COR-L47 (cell line): ENCODE measurements at places on chromosomes 7 and 10.
A peak's percentile ranks its signal among the peaks of the same experiment; 100 is the strongest.

- no peak for DNase-seq
These were observed 746 bp downstream of the ARL5B start for GRCh38 chr10:18659819-18660535.

- no peak for DNase-seq
These were observed 16.7 kb upstream of the SLC26A4 start for GRCh38 chr7:107643938-107644308.

DNA sequence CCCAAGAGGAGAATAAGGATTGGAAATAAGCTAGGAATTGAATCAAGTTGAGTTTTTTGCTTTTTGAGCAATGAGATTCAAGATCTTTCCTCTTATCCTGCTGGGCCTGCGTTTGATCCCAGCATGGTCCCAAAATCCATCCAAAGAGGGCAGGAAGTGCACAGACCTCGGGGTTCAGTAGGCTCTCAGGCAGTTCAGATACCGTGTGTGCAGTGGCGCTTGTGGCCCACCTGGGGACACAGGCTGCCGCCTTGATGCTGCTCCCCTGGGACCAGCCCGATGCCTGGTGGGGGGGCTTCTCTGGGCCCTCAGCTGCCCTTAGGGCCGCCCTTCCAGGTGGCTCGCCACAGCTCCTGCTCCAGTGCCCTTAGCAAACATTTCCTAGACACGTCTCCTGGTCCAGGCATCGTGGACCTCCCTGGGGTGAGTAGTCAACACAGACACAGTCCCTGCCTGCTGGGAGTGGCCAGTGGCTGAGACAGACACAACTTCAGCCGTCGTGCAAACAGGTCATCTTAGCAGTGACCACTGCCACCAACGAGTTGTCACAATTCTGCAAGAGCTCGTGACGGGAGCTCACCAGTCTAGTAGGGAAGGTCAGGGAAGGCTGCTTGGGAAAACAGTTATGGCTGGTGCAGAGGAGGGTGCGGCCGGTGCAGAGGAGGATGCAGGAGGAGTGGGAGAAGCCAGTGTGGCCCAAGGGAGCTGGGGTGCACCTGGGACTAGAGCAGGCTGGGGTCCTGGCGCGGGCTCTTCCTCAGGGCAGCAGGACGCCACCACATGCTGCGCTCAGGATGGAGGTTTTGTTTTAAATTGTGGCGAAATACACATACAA is 21.7 kb upstream of the JAKMIP3 start:
- no peak for DNase-seq

DNA sequence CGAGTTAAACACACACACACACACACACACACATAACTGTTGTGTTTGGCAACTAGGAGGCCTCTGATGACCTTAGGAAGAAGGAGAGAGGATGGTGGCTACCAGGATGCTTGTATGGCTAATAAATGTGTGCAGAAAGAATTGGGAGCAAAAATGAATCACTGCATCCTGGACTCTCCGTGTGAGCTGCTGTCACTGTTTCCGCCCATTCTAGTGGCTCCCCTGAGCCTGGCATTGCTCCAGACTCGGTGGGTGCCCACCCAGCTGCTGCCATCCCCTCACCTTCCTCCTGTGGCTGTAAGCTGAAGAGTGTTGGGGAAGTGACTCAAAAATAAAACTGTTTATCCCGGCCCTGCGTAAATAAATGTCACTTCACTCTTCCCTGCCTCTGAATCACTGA is 149.5 kb upstream of the MINDY3 start:
- DNase-seq: no peak

GRCh38 chr10:4249841-4250586 is 465.0 kb upstream of the KLF6 start:
- DNase-seq: no peak

DNA sequence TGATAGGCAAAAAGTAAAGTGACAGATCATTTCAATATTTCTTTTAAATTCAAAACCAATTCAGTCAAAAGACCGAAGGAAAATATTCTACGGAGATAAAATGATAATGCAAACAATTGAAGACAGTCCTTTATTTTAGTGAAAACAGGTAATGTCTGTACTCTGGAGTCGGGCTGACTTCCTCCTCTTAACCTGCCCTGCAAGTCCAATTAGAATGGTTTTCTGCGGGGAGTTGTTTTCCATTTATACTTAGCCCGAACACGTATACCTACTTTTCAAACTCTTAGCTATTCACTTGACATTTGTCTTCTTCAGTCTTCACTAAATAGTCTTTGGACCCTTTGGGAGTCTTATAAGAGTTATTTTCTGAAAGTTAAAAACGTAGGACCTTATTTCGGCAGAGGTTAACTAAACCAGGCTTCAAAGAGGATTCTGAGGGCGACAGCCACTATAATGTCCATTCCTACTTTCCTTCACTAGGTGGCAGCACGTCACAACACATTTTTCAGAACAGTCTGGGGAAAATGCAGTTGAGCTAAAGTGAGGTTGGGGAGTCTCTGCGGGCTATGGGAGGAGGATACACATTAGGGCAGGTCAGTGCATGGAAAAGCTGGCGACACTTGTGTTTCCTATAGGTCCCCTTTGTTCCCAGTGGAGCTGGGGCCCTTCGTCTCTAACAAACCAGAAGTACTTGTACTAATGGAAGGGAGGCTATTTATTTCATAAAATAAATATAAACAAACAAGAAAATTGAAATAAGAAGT is 472.0 kb downstream of the KCNMA1 start:
- DNase-seq: peak; percentile 43

- no peak for DNase-seq
These were observed 173.3 kb upstream of the ADO start for GRCh38 chr10:62631241-62631640.

GRCh38 chr10:21032587-21033319 is 135.6 kb upstream of the NEBL start:
- DNase-seq: no peak

DNA sequence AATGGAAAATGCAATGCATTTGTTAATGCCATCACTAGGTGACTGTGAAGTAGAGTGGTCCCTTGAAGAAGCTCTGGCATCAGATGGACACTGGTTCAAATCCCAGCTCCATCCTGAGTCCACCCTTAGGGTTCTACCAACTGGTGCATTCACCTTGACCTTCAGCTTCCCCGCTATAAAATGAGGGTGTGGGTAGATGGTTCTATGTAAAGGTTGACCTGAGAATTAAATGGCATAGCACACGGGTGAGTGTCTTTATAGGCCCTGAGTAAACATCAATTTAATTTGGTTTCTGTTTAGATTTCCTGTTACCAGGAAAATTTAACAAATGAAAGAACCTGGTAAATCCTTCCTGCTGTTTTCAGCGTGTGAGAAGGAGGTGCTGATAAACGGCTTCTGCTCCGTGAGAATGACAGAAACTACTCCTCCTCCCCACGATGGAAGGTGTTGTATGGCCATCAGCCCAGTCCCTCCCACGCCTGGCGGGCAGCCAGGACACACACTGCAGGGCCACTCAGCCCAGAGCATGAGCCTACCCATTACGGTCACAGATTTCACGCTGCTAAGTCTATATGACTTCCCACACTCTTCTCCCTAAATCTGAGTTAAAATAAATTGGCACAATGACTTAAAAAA is 210.1 kb downstream of the TNS3 start:
- DNase-seq: peak; percentile 96

GRCh38 chr7:114977277-114977676 is 55.4 kb downstream of the MDFIC start:
- no peak for DNase-seq

- no peak for DNase-seq
These were observed 233.0 kb downstream of the WDR11 start for GRCh38 chr10:121084016-121084674.

GRCh38 chr7:26620352-26620751 is 244.0 kb downstream of the SKAP2 start:
- no peak for DNase-seq

DNA sequence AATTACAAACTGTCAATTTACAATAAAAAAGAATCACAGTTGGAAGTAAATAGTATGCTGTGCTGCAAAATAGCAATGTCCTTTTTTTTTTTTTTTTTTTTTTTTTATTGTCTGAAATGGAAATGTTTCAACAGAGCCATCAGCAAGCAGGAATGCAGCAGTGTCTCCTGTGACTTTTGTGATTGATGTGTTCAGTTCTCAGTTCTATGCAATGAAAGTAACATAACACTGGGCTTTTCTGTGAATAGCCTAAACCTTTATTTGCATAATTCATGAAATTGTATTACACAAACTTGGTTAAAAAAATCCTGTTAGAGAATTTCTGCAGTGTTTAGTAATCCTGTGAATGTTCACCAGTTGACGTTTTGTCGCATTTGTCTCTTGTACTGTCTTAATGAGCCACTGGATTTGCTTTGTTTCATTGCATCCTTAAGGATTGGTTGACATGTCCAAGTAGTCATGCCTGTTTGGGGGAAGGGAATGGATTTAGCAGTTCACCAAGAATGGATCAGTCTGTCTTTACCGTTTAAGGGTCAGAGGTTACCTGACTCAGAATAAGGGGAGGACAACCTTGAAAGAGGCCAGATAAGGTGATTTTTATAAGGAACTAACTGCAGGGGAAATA is 192.7 kb downstream of the MLLT10 start:
- no peak for DNase-seq

DNA sequence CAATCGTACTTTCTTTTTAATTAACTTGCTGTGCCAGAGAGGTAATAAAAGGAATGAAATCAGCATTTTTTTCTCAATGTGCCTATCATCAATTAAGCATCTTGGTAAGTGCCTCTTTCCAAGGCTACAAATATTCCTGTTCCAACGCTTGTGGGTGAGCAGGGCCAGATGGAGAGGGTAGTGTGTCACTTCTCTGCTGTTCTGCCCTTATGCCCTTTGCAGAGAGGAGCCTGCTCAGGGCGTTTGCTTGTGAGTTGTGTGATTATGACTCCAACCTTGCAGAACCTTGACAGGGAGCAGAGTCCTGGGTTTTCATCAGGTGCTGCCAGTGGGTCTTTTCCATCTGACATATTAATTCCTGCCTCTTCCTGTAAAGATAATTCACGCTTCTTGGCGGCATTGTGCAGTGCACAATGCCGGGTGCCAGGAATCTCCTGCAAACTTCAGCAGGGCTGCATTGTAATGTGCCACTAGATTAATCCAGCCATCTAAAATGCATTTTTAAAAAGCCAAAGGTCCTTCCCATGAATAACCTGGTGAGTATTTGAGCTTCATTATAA is 234.4 kb downstream of the ARHGAP12 start:
- no peak for DNase-seq

GRCh38 chr7:66739953-66740301 is 606 bp upstream of the RABGEF1 start:
- no peak for DNase-seq

DNA sequence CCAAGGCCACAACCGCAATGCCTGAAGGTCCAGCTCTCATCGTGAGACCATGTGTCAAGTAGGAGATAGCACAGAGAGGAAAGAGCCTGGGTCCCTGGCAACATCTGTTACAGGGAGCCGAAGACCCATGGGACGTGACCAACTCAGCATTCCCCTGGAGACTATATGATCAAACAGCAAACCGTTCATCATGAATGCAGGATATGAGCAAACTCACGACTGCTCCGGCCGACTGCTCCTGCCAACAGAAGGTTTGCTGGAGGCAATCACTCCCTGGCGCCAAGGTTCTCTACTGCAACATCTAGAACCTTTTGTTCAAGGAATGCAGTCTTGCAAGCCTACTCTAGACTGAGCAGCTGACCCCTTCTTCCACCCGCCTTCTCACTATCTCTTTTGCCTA is 114.3 kb downstream of the ALOX5 start:
- no peak for DNase-seq

- DNase-seq: no peak
These were observed 125.9 kb upstream of the AKR1E2 start for GRCh38 chr10:4699950-4700730.

GRCh38 chr10:31887850-31888249 is 40.8 kb downstream of the ARHGAP12 start:
- DNase-seq: no peak

- DNase-seq: peak; percentile 80
These were observed 17.5 kb downstream of the ATP6V1F start for GRCh38 chr7:128879939-128880746.

DNA sequence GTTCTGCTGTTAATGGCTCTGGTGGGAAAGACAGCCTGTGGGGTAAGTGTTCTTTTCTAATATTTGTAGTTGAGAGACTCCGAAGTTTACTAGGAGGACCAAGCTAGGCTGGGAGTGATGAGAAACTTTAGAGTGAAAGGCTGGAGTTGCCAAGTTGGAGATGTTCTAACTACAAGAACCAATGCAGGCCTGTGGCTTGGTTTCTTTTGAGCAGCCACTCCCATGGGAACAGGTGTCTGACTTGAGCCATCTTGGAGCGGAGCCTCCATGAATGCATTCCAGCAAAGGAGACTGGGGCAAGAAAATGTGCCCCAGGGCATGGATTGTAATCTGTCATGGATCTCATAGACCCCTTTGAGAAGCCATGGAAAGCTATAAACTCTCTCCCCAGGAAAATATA is 296 bp downstream of the HABP2 start:
- DNase-seq: no peak

GRCh38 chr7:45342236-45342635 is 184.6 kb downstream of the RAMP3 start:
- DNase-seq: no peak

DNA sequence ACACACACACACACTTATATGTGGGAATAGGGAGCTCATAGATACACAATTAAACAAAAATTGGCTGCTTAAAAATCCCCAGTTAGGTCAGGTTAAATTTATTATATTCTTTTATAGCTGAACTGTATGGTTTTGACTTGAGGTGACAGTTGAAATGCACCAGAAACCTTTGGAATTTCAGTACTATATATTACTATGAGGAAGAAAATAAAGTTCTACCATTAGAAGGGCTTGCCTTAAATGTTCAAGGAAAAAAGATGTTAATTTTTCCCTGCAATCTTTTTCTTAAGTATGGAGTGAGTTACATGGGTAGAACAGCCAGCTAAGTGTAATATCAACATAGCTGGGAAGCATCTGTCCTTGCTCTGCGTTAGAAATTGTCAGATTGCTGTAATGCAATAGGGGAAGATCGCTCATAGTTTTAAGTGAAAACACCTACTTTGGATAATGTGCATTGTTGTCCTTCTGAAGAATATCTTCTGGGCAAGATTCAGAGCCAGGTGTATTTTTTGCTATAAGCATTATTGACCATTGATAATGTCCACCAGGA is 415.8 kb upstream of the MKI67 start:
- no peak for DNase-seq

GRCh38 chr7:19026888-19027287 is 90.5 kb downstream of the TWIST1 start:
- no peak for DNase-seq

DNA sequence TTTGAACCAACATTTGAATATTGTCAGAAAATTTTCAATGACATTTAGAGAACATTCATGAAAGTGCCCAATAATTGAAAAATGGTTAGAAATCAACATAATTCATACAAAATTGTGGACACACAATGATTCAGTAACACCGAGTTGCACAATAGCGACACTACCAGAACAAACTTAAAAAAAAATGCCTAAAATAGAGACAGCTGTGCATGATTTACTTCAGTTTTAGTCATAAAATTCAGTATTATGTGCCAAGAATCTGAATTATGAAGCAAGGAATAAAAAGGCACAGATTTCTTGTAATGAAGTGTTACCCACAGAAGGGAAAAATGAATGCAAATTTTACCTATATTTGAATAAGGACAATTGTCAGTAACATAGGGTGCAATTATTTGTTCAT is 396.0 kb downstream of the SEMA3D start:
- no peak for DNase-seq
